ENCODE measurements at places on chromosomes 7 and 10. TPM values are rescaled to one million over a fixed set of nuclear protein-coding genes. Genes with fewer than 3 reads are reported as not detected.
A peak's percentile ranks its signal among the peaks of the same experiment; 100 is the strongest.

DNA sequence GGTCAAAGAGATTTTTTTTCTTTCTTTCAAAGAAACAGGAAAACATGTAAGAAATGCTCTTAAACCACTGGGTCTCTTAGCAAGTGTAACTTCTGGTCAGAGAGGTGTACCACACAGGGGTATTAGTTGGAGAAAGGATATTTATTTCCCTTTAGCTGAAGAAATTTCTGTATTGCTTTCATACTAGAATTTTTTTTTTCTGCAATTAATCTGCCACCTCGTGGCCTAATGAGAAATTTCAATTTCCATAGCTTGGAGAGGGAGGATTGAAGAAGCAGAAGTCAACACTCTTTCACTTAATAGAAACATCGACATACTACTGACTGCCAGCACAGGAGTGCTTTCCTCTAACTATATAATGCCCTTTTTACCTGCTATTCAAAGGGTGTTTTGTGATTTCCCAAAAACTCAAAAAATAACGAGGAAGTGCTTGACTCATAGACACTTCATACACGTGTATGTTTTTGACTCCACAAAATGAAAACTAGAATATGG is 177.6 kb upstream of the NAMPT start:
- no peak for DNase-seq

GRCh38 chr10:42973870-42974692 is 102.8 kb upstream of the RET start:
- no peak for DNase-seq

GRCh38 chr10:100745882-100746783 is 751 bp downstream of the PAX2 start:
- no peak for DNase-seq

DNA sequence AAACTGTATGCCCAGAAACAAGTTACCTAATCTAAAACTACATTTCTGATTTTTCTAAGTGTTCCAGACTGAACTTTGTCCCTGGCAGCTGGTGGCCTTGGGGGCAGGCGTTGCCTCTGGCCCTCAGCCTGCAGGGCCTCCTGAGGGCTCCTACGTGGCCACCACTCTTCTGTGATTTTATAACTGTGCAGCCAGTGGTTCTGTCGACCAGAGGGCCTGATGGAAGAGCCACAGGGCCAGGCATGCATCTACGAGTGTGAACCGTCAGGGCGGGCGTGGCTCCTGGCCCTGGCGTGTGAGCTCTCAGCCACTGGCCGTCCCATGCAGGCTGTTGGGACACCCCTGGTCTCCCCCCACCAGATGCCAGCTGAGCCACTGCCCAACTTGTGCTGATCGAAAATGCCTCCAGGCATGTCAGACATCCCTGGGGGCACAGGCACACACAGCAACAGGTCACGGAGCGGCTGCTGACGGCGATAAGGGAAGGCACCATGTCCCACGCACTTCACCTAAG is 173.4 kb downstream of the ZMYND11 start:
- DNase-seq = no peak

DNA sequence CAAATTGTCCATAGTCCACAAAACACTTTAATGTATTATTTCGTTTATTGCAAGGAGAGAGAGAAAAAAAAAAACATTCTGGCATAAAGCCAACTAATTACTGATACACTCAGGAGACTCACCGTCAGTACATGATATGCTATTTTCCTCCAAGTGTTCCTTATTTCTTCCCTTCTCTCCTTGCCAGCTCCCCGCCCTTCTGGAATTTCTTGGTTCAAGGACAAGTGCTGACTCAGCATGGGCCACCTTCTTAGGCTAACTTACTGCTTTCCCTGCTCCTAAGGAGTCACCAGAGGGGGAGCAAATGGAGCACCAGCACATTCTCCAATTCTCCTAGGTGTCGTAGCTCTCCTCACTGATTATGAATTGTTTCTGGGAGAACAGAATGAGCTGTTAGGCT is 133.8 kb upstream of the HDAC9 start:
- DNase-seq = no peak

- DNase-seq = no peak
Observed at GRCh38 chr10:96124230-96125141, 5.6 kb upstream of the ZNF518A start.

DNA sequence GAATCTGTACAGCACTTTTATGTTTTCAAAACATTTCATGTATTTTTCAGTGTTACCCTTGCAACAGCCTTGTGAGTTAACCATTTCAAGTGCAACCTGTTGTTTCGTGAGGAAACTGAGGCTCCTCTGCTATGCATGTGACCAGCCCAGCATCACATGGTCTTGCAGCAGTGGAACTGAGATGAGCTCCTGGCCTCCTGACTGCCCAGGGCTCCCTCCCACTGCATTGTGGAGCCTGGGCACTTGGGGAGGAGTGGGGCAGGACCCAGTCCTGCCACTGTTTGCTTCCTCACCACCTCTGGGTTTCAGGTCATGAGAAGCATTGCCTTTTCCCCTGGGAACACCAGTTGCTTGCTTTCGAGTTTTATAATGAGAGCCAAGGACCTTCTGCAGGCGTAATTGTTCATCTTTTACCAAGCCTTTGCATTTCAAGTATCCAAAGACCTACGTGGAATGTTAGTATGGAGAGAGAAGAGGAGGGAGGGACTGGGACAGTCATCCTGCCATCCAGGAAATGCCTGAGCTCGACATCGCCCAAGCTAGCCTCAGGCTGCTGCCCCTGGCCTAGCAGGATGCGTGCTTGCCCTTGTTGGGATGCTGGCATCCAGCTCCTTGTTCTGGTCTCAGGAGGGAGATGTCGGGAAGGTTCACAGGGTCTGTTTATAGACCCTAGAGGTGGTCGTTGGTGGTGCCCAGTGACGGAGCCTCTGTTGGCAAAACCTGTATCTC is 32.3 kb upstream of the BHLHA15 start:
- no peak for DNase-seq

GRCh38 chr10:59240582-59241183 is 64.2 kb downstream of the PHYHIPL start:
- no peak for DNase-seq

DNA sequence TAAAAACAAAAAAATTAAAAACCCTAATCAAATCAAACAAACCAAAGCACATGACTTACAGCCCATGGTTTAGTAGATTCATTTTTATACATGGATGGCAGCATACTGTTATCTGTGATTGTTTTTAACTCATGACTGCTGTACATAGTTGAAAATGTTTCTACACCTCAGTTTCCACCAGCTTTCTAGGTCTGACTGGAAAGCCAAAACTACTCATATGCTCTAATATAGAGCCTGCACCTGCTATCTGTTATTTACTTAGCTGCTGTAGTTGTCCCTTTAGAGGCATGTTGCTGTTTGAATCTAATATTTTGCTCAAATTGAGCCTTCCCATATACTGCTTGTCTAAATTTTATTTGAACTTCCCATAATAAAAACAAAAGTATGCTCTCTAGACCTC is 289.9 kb upstream of the LRRN3 start:
- no peak for DNase-seq

- DNase-seq = peak; percentile 81
Observed at GRCh38 chr7:50793120-50793946, 10.6 kb upstream of the GRB10 start.

GRCh38 chr10:117262903-117263293 is 22.0 kb downstream of the SLC18A2 start:
- no peak for DNase-seq

Gene FKBP9
- 143 TPM for total RNA-seq

Gene C7orf33
- not detected for total RNA-seq

Gene FAM25A
- not detected for total RNA-seq

Gene CASP2
- 12.6 TPM for total RNA-seq

Gene PDCD4
- 82.4 TPM for total RNA-seq

Gene SYT15B
- 1.8 TPM for total RNA-seq
